ENCODE measurements at places on chromosomes 6 and 20.

DNA sequence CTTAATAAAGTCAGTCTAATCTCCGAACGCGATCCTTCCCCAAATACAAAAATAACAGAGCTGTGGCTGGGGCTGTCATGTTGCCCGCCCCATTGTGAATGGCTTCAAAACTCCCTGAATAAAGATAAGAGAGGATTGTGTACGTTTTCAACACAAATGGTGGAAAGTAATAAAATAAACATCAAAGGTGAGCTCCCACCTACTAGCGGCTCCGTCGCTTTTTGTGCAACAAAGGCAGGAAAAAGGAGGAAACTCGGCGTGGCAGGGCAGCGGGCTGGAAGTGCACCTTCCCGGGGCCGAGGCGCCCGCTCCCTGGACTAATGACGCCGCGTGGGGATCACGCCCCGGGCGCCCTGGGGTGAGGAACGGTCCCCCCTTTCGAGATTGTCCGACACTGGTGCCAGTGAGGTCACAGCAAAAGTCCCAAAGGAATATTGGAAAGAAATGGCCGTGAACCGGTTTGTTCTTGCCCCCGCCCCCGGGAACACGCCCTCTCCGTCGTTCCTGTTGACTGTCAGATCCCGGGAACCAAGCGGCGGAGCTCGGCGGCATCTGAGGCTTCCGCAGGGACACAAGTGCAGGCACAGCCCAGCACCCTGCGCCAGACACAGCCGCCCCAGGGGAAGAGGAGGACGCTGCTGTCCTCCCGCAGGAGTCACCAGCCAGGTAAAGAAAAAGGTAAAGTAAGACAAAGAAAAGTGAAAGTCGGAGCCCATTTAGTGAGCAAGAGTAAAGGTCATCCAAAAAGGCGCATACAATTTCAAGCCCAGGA lies 1.1 kb upstream of the FOXQ1 start:
- no peak for DNase-seq

GRCh38 chr20:39358052-39358451 lies 395.9 kb downstream of the DHX35 start:
- no peak for DNase-seq

DNA sequence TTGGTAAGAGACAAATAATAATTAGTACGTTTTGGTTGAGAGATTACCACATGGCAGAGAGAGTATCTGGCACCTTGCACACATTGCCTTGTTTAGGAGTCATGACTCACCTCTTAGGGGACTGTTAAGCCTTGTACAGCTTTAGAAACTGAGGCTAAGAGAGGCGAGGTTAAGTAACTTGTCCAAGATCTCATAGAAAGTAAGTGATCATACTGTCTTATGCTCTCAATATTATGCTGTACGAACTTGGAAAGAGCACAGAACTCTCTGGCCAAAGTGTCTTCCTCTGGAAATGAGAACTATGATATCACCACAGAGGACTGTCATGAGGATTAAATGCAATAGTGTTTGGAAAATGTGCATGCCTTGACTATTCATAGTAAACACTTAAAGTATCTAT lies 249.0 kb downstream of the UTRN start:
- no peak for DNase-seq

- DNase-seq, result no peak
Observed at GRCh38 chr6:118179048-118179447, 272.0 kb downstream of the SLC35F1 start.

GRCh38 chr6:91330896-91331295 lies 744.0 kb upstream of the MAP3K7 start:
- DNase-seq, result no peak

GRCh38 chr6:43776115-43776798 lies 6.2 kb downstream of the VEGFA start:
- DNase-seq, result no peak

GRCh38 chr6:144901412-144901811 lies 616.3 kb downstream of the UTRN start:
- no peak for DNase-seq

- DNase-seq, result no peak
Observed at GRCh38 chr20:46004889-46005473, 3.7 kb upstream of the MMP9 start.

DNA sequence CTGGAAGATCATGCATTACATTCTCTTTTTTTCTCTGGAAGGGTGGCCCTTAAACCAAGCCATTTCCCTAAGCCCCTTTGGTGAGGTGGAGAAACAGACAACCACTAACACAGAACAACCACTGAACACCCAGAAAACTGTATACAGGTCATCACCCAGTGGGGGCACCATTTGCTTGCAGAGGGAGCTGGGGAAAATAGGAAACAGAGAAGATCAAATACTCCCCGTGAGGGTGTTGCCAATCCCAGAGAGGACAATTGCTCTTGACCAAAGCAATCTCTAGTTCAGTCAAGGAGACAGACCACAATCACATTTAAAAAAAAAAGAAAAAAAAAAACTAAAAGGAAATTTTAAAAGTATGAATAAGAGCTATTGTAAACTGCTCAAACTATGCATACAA lies 865 bp upstream of the DAAM2 start:
- DNase-seq, result no peak

GRCh38 chr20:59178983-59179595 lies 15.5 kb downstream of the ZNF831 start:
- no peak for DNase-seq

GRCh38 chr6:170167657-170168159 lies 123.2 kb downstream of the DLL1 start:
- DNase-seq, result peak; percentile 10

DNA sequence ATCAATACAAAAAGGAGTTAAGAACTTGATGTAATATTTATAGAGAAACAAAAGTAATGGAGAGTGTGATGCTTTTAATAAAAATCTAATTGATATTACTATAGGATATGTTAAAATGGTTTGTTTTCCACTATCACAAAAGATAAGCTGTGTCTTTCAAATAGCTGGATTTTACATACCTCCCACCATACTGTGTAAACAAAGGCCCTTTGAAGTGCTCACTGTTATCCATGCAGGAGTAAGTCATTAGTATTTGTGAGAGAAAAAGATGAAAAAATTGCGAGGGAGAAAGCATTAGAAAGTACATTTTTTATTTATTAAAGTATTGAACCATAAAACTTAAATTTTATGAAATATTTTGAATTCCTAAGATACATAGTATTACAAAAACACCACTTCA lies 733.0 kb downstream of the GRIK2 start:
- no peak for DNase-seq

GRCh38 chr6:21769405-21769861 lies 175.9 kb downstream of the SOX4 start:
- no peak for DNase-seq

DNA sequence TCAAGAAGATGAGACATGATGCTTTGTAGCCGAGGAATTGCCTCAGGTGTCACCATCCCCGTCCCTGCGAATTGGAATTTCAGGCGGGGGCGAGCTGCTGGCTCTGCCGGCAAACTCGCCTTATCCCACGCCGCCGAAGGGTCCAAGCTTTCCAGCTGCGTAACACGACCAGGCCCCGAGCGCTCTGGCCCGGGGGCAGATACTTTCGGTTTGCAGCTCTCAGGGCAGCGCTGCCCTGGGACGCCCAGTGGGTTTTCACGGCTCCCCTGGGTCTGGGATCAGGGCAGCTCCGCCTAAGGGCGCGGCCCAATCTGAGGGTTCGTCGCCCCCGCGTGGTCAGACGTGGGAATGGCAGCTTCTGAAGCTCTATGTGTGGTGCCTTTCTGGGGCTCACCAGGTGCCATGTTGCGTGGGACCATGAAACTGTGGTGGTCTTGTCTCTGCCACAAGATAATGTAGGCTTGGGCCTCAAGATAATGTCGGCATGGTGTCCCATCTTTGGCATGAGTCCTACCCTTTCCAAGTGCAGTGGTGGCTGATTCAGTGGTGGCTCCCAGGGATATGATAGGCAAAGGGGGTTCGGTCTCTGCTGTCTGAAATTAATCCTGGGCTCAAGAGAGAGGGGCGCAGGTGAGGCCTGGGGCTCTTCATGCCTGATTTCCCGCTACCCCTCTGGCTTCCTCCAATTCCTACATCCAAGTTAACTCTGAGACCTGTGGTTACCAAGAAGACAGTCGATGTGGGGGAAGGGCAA lies 21.0 kb downstream of the PIGT start:
- peak; percentile 70 for DNase-seq
